ENCODE measurements at places on chromosomes 11 and 22.
A peak's percentile ranks its signal among the peaks of the same experiment; 100 is the strongest.

- no peak for DNase-seq
Observed at GRCh38 chr11:119414734-119415133, 8.2 kb downstream of the THY1 start.

GRCh38 chr11:79066456-79067351 lies 374.1 kb downstream of the TENM4 start:
- no peak for DNase-seq

- DNase-seq: no peak
Observed at GRCh38 chr11:18063862-18064434, 17.9 kb upstream of the TPH1 start.

DNA sequence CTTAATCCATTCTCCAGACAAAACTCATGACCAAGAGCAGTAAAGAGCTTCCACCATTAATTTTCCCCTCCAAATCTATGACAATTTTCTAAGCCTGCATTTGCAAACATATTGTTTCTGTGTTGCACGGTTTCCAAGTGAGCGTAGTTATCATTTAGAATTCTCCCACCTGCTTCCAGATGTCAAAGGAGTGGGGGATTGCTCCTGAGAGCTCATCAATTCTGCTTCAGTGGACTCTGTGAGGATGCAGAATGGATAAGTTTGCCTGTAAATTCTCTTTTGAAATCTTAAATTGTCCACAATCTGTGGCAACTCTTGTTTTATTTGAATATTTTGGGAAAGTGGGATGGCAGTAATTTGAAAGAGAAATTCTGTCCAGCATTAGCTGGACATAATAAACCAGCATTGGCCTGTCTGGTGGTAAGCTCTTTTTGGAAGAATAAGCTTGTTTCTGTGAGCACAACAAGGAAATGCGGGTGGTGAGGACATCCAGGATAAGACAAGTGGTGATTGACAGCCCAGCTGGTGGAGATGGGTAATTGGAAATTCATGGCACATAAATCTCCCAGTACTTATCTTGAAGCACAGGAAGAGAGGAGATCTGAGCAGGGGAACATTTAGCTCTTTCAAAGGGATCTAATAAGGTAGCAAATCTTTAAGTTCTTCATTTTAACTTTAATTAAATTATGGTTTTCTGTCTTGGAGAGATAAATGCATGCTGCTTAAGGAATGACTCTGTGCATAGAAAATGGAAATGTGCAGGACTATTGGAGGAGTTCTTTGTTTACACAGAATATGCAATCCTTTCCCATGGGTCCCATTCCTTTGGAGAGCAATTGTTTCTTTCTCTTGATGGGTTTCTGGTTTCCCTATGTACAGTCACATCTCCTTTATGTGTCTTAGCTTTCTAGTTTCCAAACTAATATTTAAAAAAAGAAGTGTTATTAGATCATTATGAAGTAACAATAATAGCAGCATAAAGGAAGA lies 73.2 kb downstream of the FAT3 start:
- DNase-seq: no peak

DNA sequence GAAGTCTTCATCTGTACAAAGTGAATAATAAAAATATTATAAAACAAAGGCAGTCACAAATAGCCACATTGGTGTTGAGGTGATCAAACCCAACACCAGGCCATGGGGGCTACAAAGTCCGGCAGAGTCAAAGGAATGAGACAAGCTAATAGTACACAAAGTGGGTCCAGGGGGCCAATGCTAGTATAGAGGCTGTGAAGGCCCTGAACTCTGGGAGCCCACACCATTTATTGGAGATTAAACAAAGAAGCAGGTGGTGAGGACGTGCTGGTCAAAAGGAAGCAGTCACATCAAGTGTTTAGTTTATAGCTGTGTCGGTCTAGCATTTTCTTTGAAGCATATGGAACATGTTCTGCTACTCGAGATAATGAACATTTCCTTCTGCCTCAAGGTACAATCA lies 58.6 kb upstream of the CCT8L2 start:
- DNase-seq: no peak

DNA sequence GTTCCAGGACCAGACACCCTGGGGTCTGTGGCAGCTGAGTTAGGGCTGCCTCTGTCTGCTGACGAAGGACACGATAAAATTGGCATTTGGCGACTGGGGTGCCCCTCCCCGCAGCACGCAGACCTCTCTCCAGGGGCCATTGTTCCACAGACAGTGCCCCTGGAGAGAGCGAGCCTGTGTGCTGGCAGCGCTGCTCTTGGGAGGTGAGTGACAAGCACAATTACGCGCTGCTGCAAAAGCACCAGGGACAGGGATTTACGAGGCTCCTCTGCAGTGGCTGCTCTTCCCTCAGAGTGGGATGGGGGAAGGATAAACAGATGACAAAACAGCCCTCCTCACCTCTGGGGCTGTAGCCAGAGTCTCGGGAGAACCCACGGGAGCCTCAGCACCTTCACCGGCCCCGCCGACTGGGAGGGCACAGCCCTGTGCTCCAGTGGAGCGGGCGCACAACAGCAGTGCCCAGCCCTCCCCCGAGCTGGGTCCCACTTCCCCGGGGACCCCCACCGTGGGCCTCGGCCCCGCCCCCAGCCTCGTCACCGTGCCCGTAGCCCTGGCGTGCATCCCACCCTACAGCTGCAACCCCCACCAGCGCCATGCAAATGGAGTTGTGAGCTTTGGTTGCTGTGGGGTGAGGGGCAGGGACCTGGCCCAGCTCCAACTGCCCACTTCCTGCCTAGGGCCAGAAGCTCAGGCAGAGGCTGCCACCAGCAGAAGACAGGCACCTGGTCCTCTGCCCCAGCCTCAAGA lies 19.6 kb downstream of the CHID1 start:
- peak; percentile 74 for DNase-seq

DNA sequence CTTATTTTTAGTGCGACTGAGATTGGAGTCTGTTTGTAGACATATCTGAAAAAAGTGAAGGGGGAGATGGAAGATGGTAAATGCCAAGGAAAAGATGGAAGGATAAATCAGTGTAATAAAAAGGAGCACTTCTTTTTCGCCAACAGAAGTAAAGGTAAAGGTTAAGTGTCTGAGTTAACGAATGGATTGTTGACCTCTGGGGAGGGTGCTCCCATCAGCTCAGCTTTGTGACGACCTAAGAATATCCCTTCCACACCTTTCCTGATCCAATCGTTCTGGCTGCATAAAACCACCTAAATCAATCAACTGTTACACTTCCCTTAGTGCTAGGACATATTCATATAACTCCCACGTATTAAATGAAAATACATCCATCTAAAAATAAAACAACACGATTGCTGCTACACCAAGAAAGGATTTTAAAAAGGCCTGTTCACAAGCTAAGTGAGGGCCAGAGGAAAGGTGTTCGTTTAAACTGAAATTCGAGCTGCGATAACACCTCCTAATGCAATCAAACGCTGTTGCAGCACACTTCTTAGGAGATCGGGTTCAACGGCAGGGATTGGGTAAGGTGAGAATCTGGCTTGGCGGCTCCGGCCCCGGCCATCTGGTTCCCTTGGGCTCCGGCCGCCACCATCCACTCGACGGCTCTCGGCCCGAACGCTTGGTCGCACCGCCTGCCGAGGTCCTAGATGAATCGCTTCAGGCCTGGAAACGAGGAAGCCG lies 658 bp downstream of the C11orf71 start:
- DNase-seq: peak; percentile 92

DNA sequence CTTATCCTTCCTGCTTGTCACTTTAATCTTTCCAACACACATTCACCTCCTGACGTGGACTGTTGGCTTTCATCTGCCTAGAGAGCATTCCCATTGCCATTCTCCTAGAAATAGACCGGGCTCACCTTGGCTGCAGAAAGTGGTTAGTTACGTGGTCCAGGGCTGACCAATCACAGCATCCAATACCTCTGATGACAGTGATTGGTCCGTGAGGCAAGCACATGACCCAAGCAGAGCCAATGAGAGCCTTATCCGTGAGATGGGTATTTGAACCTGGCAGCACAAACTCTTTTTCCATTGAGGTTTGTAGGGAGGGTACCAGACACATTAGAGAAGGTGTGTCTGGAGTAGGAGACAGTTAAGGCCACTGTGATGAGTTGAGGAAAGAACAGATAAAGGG lies 85.8 kb downstream of the MIAT start:
- DNase-seq: no peak

DNA sequence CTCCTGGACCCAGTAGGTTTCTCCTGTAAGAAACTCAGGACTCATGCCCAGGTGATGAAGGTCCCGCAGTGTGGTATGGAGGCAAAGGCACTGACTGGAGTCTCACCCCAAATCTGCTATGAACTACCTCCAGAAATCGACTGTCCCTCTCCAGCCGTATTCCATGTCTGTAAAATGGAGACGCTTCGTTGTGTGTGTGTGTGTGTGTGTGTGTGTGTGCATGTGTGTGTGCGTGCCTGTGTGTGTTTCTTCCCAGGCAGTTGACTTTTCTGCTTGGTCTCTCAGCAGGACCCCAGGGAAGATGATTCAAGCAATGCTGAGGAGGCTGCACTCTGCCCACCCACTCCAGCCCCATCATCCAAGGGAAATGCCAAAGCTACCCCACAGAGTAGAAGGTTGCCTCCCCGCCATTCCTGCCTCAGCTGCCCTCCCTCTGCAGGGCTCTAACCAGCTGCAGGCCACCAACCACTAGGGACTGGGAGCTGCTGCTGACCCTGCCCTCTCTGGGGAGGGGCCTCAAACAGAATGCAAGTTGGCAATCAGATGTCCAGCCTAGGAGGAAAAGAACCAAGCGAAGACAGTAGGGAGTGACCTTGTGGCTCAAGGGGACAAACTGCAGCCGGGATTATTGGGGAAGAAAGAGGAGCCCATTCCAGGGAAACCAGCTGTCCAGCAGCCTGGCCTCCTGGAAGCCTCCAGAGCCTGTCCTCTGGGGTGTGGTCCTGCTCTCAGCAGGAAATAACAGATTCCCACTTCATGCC lies 56.2 kb downstream of the SLC22A12 start:
- DNase-seq: no peak

Measured in upper lobe of left lung (tissue), 6 donors.